ENCODE measurements at places on chromosomes 13 and 19. TPM values are rescaled to one million over a fixed set of nuclear protein-coding genes. Genes with fewer than 3 reads are reported as not detected.

GRCh38 chr13:98103531-98103930 lies 39.4 kb upstream of the FARP1 start:
- no peak for DNase-seq

GRCh38 chr19:3507371-3508120 lies 1.4 kb downstream of the FZR1 start:
- DNase-seq: no peak

DNA sequence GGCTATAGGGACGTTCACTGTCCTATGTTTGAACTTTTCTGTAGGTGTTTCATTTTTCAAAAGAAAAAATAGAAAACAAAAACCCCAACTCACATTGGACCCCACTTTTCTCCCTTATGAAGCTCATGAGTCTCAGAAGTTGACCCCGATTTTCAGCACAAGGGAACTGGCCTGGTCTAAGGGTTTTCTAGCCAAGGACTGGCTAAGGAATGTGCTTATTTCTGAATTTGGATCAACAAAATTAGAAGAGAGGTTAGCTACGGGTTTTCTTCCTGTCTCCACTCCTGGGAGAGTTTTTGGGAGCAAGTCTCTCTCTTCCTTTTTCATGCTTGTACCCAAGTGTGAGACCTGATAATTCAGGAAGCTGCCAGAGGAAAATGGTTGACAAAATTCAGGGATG lies 453.2 kb downstream of the KLF12 start:
- no peak for DNase-seq

Gene ZFP28
- 2.7 TPM for total RNA-seq

- DNase-seq: no peak
Measured at GRCh38 chr19:2976609-2977000, 759 bp upstream of the TLE6 start.

DNA sequence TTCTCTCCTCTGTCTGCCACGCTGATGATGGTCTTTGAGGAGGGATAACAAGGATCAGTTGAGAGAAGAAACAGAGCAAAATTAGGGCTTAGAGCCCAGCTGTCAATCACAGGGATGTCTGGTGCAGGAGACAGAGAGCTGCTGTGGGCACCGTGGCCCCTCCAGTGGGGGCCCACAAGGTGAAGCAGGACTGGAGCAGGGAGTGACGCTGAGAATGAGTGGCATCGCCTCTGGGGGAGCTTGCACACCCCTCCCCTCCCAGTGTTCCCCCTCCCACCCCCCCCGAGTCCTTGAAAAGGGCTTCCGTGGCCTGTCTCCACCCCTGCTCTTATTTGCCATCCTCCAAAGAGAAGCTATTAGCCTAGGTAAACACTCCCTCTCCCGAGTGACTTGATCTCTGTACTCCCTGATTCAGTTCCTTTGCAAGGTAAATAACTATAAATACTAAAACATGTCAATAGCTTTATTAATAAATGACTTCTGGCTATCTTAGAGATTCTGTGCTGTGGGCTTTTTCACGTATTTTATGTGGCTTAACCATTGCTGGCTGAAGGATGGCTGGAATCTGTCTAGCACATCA lies 440.0 kb downstream of the ZNF536 start:
- DNase-seq: no peak

Gene RCBTB1
- 17.6 TPM for total RNA-seq

DNA sequence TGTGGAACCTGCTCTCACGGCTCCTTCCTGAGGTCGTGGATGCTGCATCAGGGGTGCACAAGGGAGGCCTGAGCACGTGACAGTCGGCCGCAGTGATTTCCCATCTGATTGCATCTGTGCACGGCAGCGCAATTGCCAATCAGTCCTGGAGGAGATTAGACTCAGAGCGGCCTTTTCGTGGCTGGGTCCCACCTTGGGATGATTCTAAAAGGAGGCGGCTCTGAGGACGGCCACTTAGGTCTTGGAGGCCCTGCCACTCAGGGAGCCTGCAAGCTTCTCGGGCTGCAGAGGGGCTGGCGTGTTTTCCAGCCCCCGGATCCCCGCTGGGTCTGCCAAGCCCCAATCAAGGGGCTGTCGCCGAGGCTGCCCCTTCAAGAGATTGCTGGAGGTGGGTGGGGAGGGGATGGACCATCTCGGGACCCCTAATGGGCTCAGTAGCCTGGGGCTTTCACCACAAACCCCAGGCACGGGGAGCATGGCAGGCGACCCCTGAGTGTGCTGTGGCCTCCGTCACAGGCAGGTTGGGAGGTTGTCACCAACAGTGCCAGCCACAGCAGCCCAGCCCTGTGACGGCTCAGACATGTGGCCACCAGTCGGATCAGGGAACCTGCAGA lies 51.6 kb downstream of the SOX1 start:
- DNase-seq: no peak

Gene ZNF737
- 8.1 TPM for total RNA-seq

DNA sequence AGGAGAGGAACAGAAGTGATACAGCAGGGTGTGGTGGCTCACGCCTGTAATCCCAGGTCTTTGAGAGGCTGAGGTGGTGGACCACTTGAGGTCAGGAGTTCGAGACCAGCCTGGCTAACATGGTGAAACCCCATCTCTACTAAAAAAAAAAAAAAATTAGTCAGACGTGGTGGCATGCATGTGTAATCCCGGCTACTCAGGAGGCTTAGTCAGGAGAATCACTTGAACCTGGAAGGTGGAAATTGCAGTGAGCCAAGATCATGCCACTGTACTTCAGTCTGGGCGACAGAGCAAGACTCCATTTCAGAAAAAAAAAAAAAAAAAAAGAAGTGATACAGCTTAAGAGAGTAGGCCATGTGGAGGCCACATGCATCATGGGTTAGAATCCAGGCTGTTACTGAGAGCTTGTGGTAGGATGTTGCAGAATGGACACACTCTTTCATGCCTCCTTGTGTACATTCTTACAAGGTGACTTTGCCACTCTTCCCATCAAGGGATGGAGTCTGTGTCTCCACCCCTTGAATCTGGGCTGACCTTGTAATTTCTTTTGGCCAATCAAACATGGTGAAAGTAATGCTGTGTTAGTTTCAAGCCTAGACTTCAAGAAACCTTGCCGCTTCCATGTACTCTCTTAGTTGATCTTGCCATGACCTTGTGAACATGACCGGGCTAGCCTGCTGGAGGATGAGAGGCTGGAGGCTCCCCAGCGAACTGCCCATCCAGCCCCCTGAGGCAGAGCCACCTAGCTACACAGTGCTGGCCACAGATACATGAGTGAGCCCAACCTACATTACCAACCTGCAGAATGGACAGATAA lies 12.3 kb downstream of the FAM187B start:
- no peak for DNase-seq

GRCh38 chr13:73828811-73829210 lies 305.4 kb downstream of the KLF12 start:
- peak; percentile 82 for DNase-seq

Gene PBX4
- total RNA-seq: 0.96 TPM

Gene SYNE4
- total RNA-seq: not detected

DNA sequence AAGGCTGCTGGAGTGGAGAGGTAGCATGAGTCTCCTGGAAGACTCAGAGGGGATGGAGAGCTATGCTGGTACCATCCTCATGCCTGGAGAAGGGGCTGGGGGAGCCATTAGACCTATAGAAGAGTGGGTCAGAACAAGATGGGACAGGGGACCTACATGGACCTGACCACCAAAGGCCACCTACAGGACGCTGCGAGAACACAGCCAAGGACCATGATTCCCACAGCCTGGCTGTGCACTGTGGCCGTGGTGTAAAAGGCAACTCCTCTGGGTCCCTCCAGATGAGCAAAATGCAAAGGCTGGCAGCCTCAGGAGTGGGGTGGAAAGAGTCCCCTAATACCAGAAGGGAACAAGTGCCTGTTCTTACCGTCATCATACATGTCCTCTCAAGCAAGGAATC lies 216.2 kb downstream of the SLC7A1 start:
- no peak for DNase-seq

GRCh38 chr19:2478278-2478755 lies 2.4 kb downstream of the GADD45B start:
- DNase-seq: peak; percentile 42

Gene UPF1
- total RNA-seq: 25.7 TPM

Gene IGFL2
- not detected for total RNA-seq

GRCh38 chr19:50204811-50205675 lies 1.6 kb downstream of the MYH14 start:
- no peak for DNase-seq

Gene CHAMP1
- total RNA-seq: 21.7 TPM

DNA sequence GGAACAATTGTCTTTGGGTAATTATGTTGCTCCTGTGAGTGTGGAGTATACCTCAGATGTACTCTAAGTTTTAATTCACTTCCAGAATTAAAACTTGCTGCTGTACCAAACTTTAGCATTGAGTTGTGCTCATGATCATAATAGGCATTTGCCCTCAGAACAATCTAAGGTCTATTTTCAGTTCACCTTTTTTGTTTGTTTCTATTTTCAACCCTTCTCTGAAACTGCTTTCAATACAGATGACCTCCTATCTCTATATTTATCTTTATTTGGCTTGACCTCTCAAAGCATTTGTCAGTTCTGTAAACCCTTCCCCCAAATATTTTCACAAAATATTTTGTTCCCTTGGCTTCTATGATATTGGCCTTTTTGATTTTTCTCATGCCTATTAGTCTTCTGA lies 873.0 kb downstream of the OLFM4 start:
- DNase-seq: no peak

DNA sequence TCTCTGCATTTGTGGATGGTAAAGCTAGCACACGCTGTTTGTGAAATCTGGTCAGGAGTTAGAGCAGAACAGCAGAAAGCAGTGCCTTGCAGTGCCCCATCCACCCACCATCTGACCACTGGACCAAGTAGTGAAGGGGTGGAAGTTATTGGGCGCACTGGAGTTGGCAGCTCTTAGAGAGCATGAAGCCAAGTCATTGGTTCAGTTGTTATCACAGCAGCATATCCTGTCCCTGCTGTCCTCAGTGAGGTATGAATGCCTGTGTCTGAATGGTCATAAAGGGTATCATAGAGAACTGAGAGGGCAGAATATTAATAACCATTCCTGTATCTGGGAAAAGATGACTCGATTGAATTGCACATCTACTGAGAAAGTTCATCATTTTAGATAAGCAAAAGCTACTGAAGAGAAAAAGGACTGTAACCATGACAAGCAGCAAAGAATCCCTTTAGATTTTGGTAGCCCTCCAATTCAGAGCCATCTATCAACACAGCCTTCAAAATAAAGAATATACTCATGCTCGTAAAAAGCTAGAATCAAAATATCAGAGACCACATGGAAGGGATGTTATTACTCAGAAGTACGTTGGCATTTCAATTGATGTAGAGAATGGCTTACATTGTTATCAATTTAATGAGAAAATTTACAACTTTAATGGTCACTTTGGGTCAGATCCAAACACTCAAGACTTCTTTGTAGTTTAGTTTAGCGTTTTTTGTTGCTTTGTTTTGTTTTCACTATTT lies 919.0 kb downstream of the EFNB2 start:
- no peak for DNase-seq

GRCh38 chr13:102039264-102039663 lies 362.6 kb downstream of the FGF14 start:
- DNase-seq: no peak

Gene ATP8B3
- 1.4 TPM for total RNA-seq

GRCh38 chr13:46606970-46607369 lies 54.0 kb downstream of the LRCH1 start:
- no peak for DNase-seq

Data from SK-MEL-5 (cell line).